NCI-H2171 treated with DMSO at 0.1 percent for 48 hours (cell line): ENCODE measurements at places on chromosomes 16 and 17.

GRCh38 chr17:30429155-30429554, 48.1 kb upstream of the GOSR1 start:
- DNase-seq = no peak

DNA sequence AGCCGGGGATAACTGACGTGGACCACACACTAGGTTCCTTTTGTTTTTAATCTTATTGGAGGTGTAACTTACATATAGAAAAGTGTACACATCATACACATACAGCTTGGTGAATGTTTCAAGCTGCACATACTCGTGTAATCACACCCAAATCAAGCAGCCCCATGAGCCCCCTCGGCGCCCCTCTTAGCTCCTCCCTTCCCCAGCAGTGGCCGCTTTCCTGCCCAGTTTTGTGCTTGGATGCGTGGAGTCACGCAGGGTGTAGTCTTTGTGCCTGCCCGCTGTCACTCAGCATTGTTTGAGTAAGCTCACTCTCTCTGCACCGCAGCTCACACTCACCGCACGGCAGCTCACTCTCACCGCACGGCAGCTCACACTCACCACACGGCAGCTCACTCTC, 151.7 kb upstream of the CHMP6 start:
- DNase-seq = no peak

- no peak for DNase-seq
These were observed 416.8 kb upstream of the CCL2 start for GRCh38 chr17:33838281-33838680.

DNA sequence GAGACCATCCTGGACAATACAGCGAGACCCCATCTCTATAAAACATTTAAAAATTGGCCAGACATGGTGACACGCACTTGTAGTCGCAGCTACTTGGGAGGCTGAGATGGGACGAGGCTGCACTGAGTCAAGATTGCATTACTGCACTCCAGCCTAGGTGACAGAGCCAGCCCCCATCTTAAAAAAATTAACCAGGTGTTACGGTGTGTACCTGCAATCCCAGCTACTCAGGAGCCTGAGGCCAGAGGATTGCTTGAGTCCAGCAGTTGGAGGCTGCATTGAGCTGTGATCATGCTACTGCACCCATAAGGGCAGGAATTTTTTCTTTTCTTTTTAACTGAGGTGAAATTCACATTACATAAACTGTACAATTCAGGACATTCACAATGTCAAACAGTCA, 16.9 kb upstream of the TMC7 start:
- no peak for DNase-seq

GRCh38 chr17:81291662-81292061, 3.4 kb downstream of the SLC38A10 start:
- peak; percentile 48 for DNase-seq

DNA sequence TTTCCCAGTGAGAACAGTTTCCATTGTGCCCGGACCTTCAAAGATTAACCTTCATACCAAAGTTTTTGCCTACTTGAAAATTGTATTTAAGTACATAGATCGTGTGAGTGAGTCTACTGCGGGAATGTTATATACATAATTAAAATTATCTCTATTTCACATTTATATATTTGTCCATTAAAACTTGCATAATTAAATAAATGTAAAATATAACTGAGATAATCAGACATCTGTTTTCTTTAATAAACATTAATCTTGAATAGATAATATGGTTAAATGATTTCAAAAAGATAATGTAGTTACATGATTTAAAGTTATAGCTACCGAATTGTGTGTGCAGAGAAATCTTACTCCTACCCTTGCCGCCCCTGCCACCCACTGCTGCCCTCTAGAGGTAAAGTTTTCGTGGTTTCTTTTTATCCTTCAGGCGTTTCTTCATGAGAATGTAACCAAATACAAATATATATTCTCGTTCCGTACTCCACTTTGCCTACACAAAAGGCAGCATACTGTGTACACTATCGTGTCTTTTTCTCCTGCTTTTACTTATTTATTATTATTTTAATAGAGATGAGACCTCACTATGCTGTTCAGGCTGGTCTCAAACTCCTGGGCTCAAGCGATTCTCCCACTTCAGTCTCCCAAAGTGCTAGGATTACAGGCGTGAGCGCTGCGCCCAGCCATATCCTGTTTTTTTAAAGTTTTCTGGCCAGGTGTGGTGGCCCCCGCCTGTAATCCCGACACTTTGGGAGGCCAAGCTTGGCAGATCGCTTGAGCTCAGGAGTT, 35.6 kb downstream of the RPA1 start:
- DNase-seq = peak; percentile 74

- DNase-seq = no peak
These were observed 123.0 kb downstream of the CDYL2 start for GRCh38 chr16:80681436-80681835.

DNA sequence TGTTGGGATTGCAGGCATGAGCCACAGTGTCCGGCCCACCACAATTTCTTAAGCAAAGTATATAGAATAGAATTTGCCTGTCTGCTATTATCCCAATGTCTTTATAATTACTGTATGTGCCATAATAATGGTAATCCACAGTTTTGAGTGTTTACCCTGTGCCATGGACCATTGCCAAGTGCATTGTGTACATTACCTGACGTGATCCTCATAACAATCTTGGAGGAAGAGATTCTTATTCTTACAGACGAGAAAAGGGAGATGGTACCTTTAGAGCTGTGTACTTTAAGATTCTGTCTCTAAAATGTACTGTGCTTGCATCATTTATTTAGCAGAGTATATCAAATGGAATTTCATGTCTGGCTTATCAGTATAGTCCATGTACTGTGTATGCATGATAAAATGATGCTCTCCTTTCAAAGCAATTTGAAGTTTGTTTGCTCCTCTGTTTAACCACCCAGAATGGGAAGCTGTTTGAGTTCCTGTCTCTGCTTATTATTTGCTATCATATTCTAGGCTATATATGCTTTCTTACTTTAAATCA, 13.8 kb upstream of the CDR2 start:
- no peak for DNase-seq

DNA sequence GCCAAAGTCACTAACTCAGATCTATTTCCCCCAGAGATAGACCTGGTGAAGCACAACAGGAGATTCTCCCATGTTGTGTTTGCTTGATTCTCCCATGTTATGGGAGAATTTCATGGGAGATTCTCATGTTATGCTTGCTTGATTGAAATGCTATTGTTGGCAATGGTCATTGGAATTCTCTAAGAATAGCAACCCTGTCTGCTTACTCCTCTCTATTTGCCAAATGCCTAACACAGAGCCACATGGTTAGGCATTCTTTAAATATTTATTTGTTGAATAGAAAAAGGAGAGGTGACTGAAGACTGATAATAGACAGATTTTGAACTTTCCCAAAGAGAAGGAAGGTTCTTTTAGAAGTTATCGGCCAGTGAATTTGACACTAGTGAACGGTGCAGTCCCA, 111.5 kb upstream of the MPHOSPH6 start:
- DNase-seq = no peak

- no peak for DNase-seq
These were observed 9.1 kb downstream of the FOXJ1 start for GRCh38 chr17:76131692-76132573.

- DNase-seq = no peak
These were observed 78.2 kb downstream of the CRISPLD2 start for GRCh38 chr16:84897911-84898377.
